ENCODE measurements at places on chromosomes 7 and 10.

DNA sequence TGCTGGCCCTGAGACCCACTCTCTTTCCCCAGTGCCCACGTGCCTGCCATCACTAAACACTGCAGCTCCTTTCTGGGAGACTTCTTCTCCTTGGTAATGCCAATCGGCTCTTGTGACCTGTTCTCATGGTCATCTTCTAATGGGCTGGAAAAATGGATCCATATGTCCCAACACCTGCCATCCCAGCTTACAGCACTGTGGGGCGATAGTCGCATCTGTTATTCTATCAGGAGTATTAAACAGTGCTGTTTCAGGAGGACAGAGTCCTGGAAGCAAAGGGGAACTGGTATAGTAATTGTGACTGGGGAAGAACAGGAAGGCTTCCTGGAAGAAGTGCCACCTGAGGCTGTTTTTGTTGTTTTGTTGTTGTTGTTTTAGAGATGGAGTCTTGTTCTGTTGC lies 411.2 kb downstream of the GLRX3 start:
- no peak for DNase-seq

DNA sequence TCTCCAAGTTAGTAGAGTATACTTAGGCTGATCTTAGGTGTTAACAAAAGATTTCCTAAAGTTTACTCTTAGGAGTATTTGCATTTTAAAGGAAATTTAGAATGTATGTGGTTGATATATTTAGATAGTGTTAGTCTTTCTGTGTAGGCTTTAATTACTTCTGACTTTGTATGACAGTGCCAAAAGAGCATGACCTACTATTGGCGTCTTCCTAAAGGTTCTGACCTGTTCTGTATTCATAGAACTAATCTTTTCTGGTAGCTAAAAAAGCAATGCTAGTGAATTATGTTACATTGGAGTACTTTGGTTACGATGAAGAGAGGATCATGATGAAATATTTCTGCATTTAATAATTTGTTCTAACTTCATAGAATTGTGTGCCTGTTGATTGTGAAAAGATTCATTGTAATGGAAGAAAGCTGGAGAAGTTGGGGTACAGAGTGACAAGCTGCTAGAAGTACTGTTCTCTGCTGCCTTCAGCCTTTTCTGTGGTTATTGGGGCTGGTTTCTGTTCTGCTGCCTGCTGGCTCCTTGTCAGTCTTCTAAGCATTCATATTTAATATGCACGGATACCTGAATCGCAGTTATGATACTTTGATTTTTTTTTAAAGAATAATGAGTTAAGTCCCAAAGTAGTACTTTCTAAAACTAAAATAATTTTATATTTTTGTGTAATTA lies 13.2 kb downstream of the WAC start:
- no peak for DNase-seq

- DNase-seq = no peak
These were observed 16.3 kb upstream of the HPS1 start for GRCh38 chr10:98463016-98463415.

- no peak for DNase-seq
These were observed 13.3 kb upstream of the IFIT1B start for GRCh38 chr10:89364531-89364930.

GRCh38 chr10:80966326-80966986 lies 428.8 kb downstream of the SH2D4B start:
- no peak for DNase-seq

- DNase-seq = no peak
These were observed 298.7 kb downstream of the THSD7A start for GRCh38 chr7:11533229-11533820.

GRCh38 chr7:77416621-77417371 lies 647 bp upstream of the GSAP start:
- DNase-seq = no peak

DNA sequence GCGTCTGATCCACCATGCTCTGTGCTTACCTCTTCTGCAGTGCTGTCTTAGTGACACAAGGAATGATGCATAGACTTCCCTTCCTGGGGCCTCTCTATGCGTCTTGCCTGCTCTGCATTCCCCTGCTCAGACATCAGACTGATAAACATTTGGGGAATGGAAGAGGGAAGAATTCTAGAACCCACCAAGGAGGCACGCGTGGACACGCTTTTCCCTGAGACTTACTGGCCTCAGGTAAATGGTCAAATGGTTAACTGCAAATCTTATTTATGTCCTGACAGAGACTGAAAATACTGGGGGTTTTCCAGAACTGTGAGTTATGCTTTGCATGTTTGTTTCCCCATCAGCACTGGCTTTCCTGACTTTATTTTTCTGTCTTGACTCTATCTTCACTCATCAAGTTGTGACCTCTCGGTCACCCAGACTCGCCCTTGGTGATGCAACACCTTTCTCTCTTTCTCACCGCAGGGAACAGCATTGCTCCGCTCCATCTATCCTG lies 285.9 kb upstream of the FZD8 start:
- no peak for DNase-seq

DNA sequence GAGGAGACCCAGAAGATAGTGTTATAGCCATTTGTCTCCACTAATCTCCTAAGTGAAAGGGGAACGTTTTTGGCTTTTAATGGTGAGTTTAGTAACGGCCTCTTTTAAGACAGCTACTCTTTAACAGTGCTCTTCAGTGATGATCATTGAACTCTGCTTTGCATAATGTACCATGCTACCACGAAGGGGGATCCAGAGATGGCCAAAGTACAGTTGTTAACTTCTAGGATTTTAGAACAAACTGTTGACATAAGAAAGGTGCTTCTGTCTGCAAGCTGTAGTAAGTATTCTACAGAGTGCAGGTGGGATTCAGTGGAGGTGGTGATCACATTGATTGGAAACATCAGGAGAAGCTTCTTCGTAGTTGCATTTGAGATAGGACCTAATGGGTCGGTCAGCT lies 114.1 kb upstream of the RPA3 start:
- no peak for DNase-seq

DNA sequence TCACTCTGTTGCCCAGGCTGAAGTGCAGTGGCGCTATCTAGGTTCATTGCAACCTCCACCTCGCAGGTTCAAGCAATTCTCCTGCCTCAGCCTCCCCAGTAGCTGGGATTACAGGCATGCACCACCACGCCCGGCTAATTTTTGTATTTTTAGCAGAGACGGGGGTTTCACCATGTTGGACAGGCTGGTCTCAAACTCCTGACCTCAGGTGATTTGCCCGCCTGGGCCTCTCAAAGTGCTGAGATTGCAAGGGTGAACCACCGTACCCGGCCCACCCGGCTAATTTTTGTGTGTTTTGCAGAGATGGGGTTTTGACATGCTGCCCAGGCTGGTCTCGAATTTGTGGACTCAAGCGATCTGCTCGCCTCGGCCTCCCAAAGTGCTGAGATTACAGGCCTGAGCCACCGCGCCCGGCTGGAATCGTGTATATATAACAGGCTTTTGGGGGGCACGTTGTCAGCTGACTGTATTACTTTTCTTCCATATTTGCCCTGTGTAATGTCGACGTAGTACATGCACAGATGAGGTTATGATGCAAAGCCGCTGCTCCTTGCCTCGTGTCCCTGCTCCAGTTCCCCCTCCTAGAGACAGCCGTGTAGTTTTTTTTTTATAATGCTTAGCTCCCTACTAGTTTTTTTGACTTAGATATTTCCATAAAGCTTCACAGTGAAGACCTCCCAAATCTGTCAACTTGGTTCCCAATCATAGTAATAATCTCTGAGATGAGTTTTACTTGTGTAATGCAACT lies 883 bp upstream of the TRA2A start:
- DNase-seq = no peak

- no peak for DNase-seq
These were observed 32.1 kb upstream of the MDFIC start for GRCh38 chr7:114889646-114890285.

GRCh38 chr7:135282561-135283254 lies 49.1 kb downstream of the STRA8 start:
- DNase-seq = no peak

GRCh38 chr10:122164023-122164601 lies 107.0 kb upstream of the BTBD16 start:
- DNase-seq = no peak

- DNase-seq = no peak
These were observed 26.5 kb downstream of the HSPA12A start for GRCh38 chr10:116715839-116716377.

DNA sequence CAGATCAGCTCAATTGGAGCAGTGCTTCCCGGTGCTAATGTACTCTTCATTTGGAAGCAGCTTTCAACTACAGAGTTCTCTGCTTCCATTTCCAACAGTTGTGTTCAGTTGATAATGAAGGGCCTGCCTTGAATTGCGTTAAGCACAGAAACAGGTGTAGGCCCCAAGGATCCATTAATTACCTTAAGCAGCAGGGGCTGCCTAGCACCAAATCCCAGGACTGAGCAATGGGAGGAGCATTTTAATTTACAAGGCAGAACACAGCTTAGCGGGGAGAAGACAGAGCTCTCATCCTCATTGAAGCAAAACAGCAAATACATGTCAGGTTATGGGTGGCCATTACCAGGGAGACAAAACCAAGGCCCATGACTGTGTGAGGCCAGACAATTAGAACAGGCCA lies 349.6 kb downstream of the TFEC start:
- DNase-seq = no peak

GRCh38 chr7:22482503-22482902 lies 17.5 kb downstream of the STEAP1B start:
- DNase-seq = no peak

DNA sequence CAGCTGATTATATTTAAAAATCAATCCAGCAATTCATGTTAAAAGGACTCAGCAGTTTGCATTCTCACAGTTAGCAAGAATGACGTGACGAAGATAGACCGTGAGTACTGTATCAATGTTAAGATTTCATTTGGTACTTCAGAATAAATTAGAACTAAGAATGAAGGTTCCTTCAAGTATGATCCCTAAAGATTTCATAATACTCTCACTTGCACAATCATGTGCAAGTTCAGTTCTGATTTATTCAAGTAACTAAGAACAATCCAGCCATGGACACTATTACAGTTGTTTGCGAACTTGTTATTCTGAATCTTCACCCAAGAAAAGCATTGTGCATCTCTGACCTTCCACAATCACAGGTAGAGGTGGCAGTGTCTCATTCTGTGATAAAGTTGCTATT lies 7.7 kb downstream of the RHEB start:
- DNase-seq = no peak

DNA sequence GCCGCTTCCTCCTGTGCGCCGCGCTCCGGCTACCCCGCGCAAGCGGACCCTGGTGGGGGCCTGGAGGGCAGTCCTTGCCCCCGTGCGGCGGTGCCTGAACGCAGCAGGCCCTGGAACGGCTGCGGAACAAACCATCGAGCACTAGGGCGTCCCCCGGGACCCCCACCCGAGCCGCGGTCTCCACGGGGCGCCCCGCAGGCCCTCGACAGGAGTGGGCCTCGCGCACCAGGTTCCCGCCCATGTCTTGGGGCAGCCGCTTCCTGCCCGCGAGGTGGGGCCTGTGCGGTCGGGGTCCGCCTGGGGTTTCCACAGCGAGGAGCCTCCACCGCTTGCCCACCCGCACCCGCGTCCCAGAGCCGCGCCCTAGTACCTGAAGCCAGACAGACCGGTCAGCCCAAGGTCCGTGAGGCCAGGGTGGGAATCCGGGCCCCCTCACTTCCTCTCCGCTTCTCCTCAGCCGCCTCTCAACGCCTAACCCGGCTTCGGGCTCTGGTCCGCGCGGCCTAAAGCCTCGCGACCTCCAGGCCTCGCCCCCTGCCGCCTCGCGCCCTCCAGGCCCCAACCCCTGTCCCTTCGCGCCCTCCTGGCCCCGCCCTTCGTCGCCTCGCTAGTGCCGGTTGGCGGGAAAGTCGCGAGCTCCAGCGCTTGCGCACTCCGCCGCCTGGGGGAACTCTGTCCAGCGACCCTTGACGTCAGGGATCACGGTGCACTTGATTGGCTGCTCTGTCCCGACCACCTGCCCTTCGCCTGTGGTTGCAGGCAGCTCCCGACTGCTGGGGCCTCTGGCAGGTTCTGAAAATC lies 7.0 kb upstream of the GBX1 start:
- no peak for DNase-seq

GRCh38 chr10:114943000-114943399 lies 5.0 kb downstream of the TRUB1 start:
- DNase-seq = no peak

- no peak for DNase-seq
These were observed 202.5 kb upstream of the AHR start for GRCh38 chr7:17095931-17096330.

DNA sequence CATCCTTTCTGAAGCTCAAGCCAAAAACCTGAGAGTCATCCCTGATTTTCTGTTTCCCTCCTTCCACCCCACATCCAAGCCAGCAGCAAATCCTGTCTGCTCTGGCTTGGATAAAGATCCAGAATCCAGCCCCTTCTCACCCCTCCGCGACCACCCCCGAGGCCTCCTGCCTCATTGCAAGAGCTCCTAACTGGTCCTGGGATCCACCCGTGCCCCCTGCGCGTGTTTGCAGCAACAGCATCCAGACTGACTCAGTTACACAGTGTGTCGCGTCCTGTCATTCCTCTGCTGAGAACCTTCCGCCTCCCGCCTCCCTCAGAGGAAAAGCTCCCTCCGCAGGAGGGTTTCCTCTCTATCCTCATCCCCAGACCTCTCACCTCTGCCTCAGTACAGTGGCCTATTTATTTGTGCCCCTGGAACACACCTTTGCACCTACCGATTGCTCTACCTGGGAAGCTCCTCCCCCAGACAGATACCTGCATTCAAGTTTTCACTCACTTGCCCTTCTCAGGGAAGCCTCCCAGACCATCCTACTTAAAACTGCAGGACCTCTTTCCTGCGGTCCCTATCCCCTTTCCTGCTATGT lies 21.6 kb upstream of the GRID1 start:
- no peak for DNase-seq

DNA sequence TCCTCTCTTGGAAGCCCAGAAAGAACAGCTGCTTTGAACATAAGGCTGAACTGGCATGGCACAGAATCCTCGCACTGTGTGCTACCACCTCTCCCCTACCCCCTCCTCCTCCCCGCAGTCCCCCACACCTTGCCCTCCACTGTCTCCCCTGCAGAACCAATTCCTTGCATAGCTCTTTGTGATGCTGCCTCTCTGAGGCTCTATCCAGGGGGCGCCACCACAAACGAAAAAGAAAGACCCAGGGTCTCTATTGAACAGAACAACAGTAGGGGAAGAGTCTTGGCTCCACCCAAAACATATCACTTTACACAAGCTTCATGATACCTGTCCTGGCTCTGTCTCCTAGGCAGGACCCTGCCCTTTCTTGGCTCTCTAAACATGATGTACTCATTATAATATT lies 26.2 kb upstream of the EBLN1 start:
- no peak for DNase-seq

GRCh38 chr10:16993186-16993585 lies 136.4 kb downstream of the CUBN start:
- no peak for DNase-seq

GRCh38 chr7:14902589-14903067 lies at the start of gene DGKB:
Gene DGKB (minus strand): TSS chr7:14902751.
- DNase-seq = no peak

- DNase-seq = no peak
These were observed 98.3 kb downstream of the HBP1 start for GRCh38 chr7:107267138-107267537.

DNA sequence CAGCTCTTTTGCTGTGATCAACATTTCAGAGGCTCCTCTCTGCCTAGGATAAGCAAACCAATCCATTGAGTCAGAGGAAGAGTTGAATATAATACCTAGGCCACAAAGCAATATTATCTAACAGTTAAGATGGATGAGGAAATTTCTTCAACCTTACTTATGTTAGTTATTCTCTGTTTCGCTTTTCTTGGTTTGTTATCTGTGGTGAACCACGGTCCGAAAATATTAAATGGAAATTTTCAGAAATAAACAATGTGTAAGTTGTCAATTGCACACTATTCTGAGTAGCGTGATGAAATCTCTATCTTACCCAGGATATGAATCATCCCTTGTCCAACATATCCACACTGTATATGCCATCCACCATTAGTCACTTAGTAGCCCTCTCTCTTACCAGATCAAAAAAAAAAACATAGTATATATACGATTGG lies 1.5 kb upstream of the HTR7 start:
- DNase-seq = no peak

- DNase-seq = no peak
These were observed 277.1 kb upstream of the POM121L12 start for GRCh38 chr7:52758356-52758755.

All from stimulated activated CD4-positive, alpha-beta T cell treated with anti-CD3 and anti-CD28 coated beads, Interleukin-1b, Interleukin-23, amount 100 ng/mL, for 24 hours (primary cell).